Sigmoid colon (tissue), 7 donors: ENCODE measurements at places on chromosomes 2 and 18. TPM values are rescaled to one million over a fixed set of nuclear protein-coding genes. Genes with fewer than 3 reads are reported as not detected.

The CFAP65 gene
- total RNA-seq, result not detected

DNA sequence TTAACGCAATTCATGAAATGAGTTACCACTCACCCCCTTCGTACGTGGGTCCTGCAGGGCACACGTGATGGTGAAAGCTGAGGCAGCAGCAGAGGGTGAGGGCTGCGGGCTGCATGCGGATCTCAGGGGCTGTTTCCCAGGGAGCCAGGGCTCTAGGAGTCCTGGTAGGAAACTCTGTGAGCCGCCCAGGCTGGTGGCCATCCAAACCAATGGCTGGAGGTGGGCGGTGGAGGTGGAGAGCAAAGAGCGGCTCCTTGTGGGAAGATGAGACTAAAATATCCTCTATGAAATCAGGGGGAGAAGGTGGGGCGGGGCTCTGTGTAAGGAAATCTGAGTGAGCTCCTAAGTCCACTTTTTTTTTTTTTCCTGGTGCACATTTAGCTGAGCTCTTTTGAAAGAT, 120.1 kb upstream of the SLC1A4 start:
- no peak for DNase-seq

DNA sequence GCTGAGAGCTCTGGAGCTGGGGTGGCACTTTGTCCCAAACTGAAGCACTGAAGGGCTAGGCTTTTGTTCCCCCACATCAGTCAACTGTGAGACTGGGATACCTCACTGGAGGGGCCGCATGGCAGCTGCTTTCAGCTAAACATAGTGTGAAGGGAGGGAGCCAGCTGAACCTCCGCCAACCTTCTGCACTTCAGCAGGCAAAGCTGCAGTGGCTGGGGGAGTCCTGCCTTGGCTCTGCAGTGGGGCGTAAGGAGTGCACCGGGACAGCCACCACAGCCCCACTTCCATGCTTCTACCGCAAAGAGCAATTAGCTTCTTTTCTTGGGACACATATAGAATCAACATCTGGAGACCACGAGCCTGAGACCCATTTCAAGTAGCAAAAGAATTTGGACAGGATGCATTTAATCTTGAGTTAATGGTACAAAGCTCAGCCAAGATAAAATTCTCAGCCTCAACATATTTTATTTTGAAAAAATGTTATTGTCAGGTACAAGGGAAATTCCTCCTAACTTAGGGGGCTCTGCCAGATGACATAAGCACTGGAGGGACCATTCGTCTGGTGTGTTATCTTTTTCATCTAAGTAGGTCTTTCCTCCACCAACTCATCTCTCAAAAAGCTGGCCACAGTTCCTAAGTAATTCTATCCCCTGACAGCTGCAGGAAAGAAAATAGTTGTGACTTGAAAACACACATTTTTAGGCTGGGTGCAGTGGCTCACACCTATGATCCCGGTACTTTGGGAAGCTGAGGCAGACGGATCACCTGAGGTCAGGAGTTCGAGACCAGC, 25.6 kb upstream of the MYCN start:
- peak; percentile 76 for DNase-seq

GRCh38 chr2:111162718-111163331, 42.1 kb downstream of the BCL2L11 start:
- DNase-seq, result no peak

- no peak for DNase-seq
Observed at GRCh38 chr18:76231402-76231801, 263.6 kb downstream of the ZNF516 start.
